A172 (cell line): ENCODE measurements at places on chromosomes 2 and 18. TPM values are rescaled to one million over a fixed set of nuclear protein-coding genes. Genes with fewer than 3 reads are reported as not detected.

- DNase-seq = no peak
These were observed 17.2 kb downstream of the MFSD6 start for GRCh38 chr2:190425221-190425866.

DNA sequence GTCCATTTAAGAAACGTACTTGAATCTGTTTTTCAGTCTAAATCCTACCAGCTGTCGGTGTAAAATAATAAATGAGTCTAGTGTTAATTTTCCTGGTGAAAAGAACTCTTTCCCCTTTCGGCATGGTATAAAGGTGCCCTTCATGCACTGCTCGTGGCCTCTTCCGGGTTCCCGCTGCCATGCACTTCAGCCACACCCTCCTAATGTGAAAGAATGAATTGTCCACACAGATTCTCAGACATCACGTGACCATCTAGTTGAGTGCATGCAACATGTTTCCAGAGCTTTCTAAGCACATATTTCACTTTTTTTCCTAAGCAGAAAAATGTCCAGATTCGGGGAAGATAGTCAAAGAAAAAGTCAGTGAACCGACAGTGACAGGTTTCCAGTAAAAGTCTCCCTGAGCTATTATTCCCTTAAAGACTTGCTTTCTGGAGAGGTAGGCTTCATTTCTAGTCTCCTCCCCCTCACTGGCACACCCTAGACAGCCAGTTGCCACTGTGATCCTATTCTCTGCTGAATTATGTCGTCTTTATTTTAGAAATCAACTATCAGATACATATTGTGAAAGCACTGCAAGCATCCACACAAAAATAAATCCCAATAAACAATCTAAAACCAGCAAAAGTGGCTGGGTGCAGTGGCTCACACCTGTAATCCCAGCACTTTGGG is 65.9 kb upstream of the RPL31 start:
- no peak for DNase-seq

GRCh38 chr2:132374551-132374950 is 42.1 kb upstream of the GPR39 start:
- DNase-seq = peak; percentile 51

GRCh38 chr2:121232626-121233265 is 52.3 kb downstream of the TFCP2L1 start:
- no peak for DNase-seq

DNA sequence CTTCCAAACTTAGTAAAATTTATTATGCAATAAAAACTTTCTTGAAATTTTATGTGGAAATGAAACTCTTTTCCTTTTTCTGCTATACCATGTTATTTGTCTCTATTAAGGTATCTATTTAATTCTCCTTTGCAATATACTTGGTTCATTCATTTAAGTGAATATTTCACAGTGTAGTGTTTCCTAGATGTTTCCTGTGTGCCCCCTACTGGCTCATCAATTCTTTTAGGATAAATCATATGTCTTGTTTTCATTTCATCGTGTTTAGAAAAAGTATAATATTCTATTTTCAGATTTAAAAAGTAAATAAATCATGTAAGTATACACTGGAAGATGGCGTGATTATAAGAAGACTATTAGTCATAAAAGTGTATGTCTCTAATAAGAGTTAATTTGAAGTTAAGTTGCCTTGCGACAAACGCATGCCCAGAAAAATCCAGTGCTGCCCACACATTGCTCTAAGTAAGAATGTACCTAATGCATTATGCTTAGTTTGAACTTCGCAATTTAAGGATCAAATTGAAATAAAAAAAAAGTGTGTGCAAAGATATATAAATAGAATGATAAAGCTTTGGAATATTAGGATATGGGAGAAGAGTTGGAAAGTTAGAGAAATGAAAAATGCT is 525.4 kb downstream of the KCNJ3 start:
- peak; percentile 29 for DNase-seq

The DNAJC27 gene
- total RNA-seq = 3.2 and 3.8 TPM in 2 replicates

The SCYGR7 gene
- not detected in 2 replicates for total RNA-seq
